ENCODE measurements at places on chromosomes 6 and 20.

- DNase-seq = no peak
Measured at GRCh38 chr20:21518292-21518991, 4.6 kb upstream of the NKX2-2 start.

DNA sequence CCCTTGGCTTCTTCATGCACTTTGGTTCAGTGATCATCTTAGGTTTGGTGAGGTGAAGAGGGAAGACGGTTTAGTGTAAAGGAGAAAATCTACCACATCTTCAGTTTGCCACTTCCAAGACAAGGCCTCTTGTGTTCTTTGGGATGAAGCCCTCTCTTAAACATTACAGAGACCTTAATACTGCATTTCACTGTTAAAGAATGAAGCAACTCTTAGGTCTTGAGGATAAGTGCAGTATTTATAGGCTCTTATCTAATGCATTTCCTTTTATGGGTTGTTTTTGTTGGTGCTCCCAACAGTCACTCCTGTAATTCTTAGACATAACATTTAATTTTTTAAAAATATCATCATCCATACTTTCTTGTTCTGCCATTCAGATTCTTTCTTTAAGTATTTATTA is 139.9 kb upstream of the LAMP5 start:
- no peak for DNase-seq

DNA sequence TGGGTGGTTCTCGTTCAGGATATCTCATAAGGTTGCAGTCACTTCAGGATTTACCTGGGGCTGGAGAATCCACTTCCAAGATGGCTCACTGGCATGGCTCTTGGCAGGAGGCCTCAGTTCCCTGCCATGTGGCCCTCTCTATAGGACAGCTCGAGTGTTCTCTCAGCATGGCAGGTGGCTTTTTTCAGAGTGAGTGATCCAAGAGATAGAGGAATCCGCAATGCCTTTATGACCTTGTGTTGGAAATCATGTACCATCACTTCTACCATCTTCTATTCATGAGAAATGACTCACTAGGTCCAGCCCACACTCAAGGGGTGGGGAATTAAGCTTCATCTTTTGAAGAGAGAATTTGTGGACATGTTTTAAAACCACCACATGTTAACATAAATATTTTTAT is 37.8 kb downstream of the PPP1R16B start:
- DNase-seq = no peak

- no peak for DNase-seq
Measured at GRCh38 chr6:37038292-37039198, 33.1 kb downstream of the FGD2 start.

DNA sequence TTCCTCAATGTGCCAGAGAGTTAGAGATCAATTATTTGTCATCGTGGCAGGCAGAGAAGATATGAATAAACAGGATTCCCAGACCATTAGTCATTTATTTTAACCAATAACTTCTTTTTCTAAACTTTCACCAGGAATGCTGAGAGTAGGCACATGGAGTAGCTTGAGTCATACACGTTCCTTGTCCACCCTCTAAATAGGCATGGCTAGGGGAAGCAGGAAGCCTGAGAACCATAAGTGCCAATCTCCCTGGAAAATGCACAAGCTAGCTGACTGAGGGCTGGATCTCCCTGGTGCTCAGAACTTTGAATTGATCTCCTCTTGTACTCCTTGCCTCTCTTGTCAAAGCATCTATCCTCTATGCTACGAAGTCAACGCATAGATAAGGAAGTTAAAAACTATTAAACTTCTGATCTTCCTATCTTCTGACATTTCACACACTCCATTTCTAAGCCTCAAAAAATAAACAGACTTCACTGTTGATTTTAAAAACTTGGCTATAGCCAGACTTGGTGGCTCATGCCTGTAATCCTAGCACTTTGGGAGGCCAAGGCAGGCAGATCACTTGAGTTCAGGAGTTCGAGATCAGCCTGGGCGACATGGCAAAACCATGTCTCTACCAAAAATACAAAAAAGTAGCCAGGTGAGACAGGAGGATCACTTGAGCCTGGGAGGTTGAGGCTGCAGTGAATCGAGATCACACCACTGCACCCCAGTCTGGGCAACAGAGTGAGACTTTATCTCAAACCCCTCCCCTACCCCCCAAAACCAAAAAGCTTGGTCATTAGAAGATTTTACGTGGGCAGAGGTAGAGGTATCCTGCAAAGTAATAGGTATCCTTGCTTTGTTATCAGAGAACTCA is 11.8 kb downstream of the ADTRP start:
- no peak for DNase-seq

GRCh38 chr6:45590226-45590625 is 212.5 kb upstream of the SUPT3H start:
- DNase-seq = no peak

DNA sequence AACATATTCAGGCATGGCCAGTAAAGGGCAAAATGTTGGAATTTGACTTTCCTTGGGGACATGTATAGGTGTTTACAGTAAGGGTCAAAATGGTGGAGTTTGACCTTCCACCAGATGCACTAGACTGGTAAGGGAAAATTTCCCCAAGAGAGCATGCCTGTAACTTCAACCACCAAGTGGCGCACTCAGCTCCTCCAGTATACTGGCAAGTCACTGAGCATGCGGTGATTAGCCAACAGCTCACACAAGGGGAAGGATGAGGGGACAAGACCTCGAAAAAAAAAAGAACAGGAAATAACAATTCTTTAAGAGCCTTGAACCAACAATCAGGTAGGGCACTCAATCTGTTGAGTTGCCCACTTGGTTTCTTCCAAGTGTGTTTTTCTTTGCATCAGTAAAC is 140.9 kb downstream of the EYS start:
- DNase-seq = peak; percentile 46

DNA sequence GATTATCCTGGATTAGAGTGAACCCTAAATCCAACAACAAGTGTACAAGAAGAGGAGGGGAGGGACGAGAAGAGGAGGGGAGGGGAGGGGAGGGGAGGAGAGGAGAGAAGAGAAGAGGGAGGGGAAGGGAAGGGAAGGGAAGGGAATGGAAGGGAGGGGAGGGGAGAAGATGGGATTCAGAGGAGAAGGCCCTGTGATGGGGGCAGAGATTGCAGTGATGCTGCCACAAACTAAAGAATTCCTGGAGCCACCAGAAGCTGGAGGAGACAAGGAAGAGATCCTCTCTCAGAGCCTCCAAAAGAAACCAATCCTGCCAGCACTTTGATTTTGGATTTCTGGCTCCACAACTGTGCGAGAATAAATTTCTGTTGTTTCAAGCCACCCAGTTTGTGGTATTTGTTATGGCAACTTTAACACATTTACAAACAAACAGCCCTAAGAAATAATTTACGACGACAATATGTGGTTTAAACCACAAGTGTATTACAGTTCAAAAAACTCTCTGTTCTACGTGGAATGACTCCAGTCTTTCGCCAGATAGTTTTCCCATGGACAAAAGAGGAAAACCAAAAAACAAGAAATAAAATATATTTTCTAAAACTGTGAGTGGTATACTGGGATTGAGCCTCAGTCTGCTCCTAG is 235.4 kb downstream of the HDGFL1 start:
- DNase-seq = no peak

GRCh38 chr6:21707524-21708319 is 114.2 kb downstream of the SOX4 start:
- no peak for DNase-seq

DNA sequence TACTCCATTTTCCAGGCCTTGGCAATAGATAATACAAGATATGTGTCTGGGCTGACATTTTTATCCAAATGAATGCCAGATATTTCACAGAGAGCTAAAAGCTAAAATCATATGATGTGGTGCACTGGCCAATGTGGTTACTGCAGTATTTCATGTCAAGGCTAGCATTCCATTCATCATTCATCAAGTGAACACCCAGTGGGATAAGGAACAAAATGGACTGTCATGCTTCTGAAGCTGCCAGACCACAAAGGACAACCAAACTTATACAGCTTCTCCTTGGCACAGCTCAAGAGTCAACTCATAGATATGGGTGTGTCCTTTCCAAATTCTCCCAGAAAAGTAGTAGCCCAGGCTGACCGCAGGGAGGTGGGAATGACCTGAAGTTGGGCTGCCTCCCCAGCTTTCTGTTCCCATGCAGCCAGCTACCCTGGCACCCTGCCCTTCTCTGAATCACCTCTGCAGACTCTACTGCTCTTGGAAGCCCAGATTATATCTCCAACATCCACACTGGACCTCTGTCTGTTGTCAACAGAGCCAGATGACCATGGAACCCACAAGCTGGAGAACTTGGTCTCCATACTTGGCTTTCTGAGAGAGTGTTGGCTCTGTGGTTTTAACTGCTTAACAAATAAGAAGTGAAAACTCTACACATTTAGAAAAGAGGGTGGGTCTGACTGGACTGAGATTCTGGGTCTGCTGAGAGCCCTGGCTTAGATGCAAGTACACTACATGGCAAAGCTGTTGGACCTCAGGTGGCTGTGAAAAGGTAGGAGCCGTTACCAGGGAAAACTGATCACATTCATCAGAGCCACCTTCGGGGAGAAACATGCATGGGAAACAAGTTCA is 122.8 kb downstream of the ALDH8A1 start:
- DNase-seq = no peak

- no peak for DNase-seq
Measured at GRCh38 chr6:46015119-46015968, at the start of gene CLIC5. Gene CLIC5 (minus strand): TSS chr6:46015860. CDS start chr6:46015542, 318 bp downstream.

- DNase-seq = no peak
Measured at GRCh38 chr6:20211941-20212391, 303 bp downstream of the MBOAT1 start.

- no peak for DNase-seq
Measured at GRCh38 chr6:49551078-49551865, 804 bp downstream of the C6orf141 start.

DNA sequence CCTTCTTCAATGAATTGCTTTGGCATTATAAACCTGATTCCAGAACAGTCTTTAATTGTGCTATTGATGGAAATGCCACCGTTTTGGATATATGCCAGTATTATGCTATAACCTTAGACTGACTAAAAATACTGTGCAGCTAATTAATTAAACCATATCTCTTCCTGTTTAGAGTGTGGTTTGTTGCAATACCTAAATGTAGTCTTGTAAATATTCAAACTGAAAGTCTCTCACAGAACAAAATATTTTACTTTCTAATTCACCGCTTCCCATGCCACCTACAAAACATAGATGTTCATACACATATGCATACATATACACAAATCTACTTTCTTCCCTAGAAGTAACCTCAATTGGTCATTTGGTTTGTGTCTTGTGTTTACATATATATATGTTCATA is 126.6 kb downstream of the SIM1 start:
- DNase-seq = no peak

- DNase-seq = no peak
Measured at GRCh38 chr6:11845664-11846577, 67.3 kb upstream of the ADTRP start.

DNA sequence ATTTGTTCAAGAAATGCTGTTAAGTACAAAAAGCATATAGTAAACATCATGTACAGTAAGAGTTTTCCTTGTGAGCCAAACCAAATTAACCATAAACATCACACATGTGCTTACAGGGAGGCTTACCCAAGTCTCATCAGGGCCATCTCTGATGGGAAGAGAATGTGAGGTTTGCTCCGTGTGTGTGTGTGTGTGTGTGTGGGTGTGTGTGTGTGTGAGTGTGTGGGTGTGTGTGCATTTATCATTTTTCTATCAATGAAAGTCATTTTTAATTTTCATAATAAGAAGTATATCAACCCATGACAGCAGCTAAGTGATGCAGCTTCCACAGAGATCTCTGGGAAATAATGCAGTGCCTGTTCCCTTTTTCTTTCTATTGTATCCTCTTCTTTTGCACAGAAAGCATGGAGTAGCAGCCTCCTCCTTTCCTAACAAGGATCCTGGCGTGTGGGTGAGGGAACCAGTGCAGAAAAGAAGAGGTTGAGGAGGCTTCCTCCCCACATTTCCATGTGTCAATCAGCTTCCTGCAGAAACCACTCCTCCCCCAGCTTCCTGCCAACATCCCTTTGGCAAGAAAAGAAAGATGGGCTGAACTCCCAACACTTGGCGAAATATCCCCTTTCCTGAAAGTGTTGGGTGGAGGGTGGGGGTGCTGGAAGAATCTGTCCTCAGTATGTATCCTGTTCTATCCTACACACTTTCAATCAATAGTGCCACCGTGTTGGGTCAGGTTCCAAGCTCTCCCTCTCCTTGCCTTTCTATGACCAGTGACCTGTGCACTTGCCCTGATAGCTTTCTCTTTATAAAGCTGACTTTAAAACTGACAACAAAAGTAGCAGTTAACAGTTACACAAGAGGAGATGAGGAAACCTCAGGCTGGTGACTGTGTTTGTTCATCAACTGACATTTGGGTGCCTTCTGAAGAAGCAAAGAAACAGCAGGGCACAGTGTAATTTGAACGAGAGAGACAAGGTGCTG is 251.8 kb upstream of the CITED2 start:
- DNase-seq = peak; percentile 98

DNA sequence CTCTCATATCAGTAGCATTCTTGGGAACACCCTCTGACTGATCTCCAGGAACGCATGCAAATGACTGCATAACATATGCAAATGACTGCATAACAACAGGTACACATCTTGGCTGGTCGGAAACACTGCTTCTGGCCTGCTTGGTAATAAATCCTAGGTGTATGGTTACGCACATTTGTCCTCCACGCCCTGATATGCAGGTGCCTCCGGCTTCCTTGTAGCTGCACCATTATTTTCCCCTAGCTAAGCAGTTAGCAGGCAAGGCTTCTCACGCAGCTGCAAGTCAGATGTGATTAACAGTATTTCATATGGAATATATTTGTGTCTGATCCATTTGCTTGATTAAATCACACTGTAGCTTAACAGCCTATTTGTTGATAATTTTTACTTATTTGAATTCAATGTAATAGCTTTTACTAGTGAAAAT is 5.9 kb downstream of the RPS6KA2 start:
- no peak for DNase-seq

- no peak for DNase-seq
Measured at GRCh38 chr20:63057171-63058117, 50.7 kb upstream of the BHLHE23 start.

DNA sequence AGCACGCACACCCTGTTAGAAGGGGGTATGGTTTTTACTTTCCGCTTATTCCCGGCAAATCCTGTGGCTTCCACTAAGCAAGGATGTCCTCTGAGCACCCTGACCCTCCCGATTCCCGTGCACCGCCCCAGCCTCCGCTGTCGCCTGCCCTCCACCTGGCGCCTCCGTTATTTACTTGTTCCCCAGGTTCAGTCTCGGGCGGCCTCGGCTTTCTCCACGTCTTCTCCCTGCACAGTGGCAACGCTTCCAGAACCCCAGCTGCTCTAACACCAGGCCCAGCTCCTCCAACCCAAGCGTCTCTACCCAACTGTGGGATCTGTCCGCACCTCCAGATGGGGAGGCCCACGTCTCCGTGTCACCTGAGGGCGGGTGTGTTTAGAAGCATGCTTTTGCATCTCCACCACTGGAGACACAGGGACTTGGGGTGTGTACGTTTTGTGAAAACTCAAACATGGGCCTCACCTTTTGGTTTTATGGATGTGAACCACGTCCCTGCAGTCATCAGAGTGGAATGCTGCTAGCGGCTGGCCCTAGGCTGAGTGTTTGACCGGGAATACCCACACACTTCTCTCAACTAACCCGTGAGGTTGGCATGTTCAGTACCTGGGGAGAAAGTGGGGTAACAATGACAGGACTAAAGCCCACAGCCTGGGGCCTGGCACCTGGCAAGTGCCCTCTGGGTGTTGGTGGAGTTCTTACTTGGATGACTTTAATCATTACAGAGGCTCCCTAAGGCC is 79.9 kb downstream of the THBS2 start:
- no peak for DNase-seq
